Epithelial cell of proximal tubule (primary cell): ENCODE measurements at places on chromosomes 5 and 9. TPM values are rescaled to one million over a fixed set of nuclear protein-coding genes. Genes with fewer than 3 reads are reported as not detected.

DNA sequence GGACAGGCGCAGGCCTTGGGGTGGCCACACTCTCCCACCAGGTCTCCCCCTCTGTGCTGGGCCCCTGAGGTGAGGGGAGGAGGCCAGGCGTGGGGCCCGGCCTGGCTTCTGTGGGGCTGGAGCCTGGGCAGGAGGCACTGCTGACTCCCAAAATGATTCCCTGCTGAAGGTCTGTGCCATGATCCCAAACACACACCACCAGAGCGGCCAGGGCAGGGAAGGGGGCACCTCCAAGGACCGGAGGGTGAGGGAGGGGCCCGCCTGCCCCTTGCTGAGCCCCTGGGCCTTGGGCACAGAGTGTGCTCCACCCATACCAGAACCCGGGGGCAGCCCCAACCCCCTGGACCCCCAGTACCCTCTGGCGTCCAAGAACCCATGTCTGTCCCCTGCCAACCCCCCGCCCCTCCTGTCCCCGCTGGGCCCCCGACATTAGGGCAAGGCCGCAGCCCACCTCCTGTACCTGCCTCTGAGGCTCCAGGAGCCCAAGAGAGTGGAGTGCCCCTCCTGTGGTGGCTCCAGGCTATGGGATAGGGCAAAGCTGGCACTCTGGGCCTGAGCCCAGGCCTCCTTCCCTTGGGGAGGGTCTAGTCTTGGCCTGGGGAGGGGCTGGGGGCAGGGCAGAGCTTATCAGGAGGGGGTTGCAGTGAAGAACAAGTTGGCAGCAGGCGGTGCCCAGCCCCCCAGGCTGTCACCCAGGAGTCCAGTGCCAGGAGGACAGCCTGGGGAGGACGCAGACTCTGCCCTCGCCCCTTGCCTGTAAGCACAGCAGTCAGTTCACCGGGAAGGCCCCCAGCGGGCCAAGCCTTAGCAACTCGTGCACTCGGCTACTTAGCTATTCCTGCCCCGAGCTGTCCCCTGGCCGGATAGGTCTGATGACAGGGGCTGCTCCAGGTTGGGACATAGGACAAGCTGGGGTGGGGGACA lies 2.6 kb upstream of the EGFL7 start:
- DNase-seq: no peak

DNA sequence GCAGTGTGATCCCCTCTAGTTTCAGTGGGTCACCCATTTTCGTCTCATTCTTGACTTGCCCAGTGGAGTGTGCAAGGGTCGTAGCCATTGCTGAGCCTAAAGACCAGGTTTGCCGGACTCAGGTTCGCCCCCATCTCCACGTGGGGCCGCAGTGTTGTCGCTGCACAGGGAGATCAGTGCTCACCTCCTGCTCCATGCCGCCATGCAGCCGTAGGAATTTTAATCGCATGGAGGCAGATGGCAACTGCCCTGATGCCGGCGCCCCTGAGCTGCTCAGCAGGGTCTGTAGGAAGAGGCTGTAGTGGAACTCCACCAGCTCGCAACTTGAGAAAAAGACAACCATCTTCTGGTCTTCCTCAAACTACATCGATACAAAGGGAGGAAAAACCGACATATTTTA lies 24.1 kb downstream of the DDX31 start:
- DNase-seq: no peak

DNA sequence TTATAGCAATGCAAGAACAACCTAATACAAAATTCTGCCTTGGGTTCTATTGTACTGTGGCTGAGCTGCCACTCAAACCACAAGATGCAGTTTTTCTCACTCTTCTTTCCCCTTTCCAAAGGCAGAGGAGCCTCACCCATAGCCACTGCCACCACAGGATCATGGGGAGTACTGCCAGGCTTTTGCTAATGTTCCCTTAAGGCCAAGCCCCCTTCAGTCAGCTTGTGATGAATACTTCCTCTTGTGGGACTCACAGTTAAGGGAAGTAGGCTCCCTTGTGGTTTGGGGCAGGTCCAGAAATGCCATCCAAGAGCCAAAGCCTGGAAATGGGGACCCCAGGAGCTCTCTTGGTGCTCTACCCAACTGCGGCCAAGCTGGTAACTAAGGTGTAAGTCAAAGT lies 258.7 kb downstream of the SPATA31D1 start:
- DNase-seq: no peak

DNA sequence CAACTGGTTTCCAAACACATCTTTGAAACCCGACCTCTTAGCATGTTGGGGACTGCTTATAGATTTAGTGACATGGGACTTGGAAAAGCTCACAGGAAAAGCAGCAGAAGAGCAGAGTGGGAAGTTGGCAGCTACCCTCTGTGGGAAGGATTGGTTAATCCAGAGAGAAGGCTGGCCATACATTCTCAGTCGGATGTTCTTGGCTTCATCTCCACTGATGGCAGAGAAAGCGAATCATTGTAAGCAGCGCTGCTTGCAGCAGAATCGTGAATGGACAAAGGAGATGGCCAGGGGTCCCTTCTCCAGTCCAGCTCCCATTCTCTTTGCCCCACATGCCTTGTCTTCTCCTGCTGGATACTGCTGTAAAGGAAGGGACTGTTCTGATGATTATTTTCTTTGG lies 62.7 kb downstream of the MEGF10 start:
- DNase-seq: no peak

- no peak for DNase-seq
These were observed 115.2 kb upstream of the CXCL14 start for GRCh38 chr5:135694012-135694411.

- DNase-seq: no peak
These were observed 255.9 kb downstream of the FAM114A2 start for GRCh38 chr5:153782589-153783361.

DNA sequence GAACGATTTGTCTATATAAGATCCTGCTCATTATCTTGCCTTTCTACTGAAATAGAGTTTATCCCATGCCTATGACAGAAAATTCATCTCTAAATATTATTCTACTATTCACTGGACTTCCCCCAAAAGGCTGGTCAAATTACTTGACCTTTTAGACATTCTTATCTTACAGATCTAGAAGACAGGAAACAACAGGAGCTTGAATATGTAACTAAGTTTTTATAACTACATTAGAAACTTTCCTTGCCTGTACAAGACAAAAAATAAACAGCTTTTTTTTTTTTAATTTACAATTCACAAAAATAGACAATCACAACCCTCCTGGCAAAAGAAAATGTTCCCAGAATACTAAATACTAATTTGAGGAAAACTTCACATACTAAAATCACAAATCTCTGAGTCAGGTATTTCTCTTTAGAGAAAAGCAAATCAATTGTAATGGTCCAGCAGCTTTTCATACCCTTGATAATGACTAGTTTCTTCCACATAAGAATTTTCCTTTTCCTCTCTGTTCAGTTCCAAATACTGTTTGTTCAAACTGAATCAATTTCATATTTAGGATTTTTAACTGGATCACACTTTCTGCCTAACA lies 68.6 kb downstream of the MLLT3 start:
- no peak for DNase-seq

- no peak for DNase-seq
These were observed 41.4 kb downstream of the GLIS3 start for GRCh38 chr9:4258320-4259090.

GRCh38 chr5:139903795-139904565 lies 108.4 kb downstream of the PSD2 start:
- DNase-seq: no peak

- no peak for DNase-seq
These were observed at the start of gene P4HA2 for GRCh38 chr5:132227485-132228240. Gene P4HA2, minus strand, starts transcription at chr5:132227853. Its CDS starts 9,227 bp downstream, at chr5:132218626.

GRCh38 chr9:111886983-111887718 lies 9.5 kb upstream of the UGCG start:
- DNase-seq: no peak

- no peak for DNase-seq
These were observed 18.2 kb downstream of the C9orf153 start for GRCh38 chr9:86241216-86241615.

The FLT4 gene
- total RNA-seq: 0.29 and 3.8 TPM in 2 replicates

The OGN gene
- total RNA-seq: not detected in 2 replicates

The FAM221B gene
- total RNA-seq: not detected in 2 replicates
